ENCODE measurements at places on chromosomes 4 and X.

DNA sequence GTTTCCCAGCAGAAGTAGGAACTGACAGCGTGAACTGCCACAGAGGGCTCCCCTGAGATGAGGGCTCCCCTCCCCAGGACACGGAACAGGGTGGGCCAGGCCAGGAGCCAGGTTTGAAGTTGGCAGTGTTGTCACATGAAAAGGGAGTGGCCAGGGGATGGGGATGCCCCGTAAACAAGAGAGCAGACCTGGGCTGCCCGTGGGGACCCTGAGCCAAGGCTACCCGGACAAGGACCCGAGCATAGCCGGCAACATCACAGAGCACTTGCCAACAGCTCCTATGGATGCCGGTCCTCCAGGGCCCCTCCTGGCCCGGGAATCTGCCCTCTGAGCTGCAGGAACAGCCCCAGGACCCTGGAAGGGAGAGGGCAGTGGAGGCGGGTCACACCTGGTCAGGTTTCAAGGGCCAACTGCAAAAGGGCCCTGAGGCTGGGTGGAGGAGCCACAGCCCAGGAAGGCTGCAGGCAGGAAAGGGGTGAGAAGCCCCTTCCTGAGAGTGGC lies 102.1 kb downstream of the CPZ start:
- no peak for DNase-seq

GRCh38 chrX:134718105-134718965 lies 60.1 kb upstream of the PLAC1 start:
- peak; percentile 97 for DNase-seq

DNA sequence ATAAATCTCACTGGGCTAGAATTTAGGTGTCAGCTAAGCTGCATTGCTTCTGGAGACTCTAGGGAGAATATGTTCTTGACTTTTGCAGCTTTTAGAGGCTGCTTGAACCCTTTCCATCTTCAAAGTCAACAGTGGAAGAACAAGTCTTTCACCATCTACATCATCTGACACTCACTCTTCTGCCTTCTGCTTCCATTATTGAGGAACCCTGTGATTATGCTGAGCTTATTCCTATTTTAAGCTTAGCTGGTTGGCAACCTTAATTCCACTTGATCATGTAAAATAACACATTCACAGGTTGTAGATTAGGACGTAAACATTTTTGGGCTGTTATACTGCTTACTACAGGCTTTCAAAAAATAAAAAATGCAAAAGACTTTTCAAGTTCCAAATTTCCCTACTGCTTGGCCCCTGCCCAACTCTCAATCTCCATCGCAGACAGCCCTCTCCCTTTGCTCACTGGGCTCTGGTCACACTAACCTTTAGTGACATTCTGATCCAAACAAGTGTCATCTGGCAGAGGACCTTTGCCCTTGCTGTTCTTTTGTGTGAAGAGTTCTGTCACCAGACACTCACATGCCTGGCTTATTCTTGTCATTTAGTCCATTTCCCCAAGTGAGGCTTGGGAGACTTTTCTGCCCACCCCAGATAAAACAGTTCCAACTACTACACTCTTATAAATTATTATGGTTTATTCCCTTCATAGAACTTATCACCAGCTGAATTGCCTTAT lies 1056.0 kb downstream of the STIM2 start:
- DNase-seq, result no peak

DNA sequence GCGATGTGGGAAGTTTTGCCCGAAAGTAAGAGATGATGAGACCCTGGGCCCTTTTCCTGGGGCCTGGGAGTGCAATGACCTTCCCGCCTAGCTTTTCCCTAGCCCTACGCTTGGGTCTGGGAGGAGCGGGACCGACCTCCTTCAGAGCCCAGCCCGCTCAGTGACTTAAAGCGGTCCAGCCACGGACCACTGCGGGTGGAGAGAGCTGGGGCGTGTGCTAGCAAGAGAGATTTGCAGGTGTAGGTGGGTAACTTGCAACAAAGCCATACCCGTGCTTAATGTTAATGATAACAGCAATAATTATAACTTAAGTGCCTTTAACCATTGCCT lies 503 bp upstream of the PDE5A start:
- DNase-seq, result no peak
